ENCODE measurements at places on chromosomes 6 and 20.

- no peak for DNase-seq
Observed at GRCh38 chr6:156256161-156256560, 521.0 kb upstream of the ARID1B start.

- DNase-seq, result no peak
Observed at GRCh38 chr6:78251931-78252330, 599.1 kb downstream of the MEI4 start.

DNA sequence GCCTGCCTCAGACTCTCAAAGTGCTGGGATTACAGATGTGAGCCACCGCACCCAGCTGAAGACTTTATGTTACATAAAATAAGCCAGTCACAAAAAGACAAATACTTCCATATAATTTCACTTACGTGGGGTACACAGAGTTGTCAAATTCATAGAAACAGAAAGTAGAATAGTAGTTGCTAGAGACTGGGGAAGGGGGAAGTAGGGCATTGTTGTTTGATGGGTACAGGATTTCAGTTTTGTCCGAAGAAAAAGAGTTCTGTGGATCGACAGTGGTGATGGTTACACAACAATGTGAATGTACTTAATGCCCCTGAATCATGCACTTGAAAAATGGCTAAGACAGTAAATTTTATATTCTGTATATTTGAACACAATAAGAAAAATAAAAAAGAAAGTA is 41.6 kb upstream of the ANKEF1 start:
- no peak for DNase-seq

DNA sequence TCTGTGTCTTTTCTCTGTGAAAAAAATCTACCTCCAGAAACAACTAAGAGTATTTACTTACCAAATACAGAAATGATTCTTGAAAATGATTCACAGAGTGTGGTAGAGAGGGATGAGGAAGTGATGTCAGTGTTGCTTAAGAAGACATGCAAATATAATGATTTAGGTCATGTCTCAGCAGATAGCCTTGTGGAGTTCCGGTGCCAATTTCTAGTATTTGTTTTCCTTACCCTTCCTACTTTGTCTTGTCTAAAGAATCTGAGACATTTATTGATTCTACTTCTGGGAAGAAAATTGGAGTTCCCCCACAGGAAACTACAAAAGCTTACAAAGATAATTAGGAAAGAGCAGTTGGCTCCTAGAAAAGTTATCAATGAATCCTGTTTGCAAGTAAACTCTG is 68.8 kb downstream of the GJA1 start:
- no peak for DNase-seq

DNA sequence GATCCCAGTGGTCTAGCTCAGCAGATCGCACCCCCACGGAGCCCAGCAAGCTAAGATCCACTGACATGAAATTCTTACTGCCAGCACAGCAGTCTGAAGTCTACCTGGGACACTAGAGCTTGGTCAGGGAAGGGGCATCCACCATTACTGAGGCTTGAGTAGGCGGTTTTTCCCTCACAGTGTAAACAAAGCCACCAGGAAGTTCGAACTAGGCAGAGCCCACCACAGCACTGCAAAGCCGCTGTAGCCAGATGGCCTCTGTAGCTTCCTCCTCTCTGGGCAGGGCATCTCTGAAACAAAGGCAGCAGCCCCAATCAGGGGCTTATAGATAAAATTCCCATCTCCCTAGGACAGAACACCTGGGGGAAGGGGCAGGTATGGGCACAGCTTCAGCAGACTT is 18.8 kb downstream of the FRK start:
- DNase-seq, result no peak

DNA sequence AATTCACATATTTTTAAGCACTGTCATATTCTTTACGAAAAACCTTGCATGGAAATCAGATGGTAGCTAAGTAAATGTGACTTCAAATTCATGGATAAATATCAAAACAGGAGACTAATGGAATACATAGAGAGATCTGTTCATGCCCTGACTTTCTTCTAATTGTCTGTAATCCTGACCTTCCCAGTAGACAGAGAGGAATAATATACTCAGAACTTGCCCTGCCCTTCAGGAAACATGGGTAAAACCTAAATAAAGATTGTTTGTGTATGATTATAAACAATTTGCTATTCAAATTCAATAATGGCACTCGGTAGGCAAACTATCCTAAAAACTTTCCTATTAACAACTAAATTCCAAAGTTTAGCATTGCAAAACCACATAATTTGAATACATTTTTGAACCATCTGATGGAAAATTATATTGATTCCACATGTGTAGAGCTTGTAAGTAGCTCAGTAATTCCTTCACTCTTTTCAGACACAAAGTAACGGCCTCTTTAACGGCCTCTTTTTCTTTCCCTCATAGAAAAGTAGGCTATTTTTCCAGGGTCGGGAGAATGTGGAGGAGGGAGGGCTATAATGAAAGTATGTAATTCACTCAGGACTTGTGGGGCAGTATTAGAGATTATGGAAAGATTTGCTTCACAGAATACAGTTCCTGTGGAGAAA is 227.6 kb downstream of the ALDH8A1 start:
- DNase-seq, result no peak

- DNase-seq, result no peak
Observed at GRCh38 chr6:161536224-161536630, 262.4 kb upstream of the AGPAT4 start.

DNA sequence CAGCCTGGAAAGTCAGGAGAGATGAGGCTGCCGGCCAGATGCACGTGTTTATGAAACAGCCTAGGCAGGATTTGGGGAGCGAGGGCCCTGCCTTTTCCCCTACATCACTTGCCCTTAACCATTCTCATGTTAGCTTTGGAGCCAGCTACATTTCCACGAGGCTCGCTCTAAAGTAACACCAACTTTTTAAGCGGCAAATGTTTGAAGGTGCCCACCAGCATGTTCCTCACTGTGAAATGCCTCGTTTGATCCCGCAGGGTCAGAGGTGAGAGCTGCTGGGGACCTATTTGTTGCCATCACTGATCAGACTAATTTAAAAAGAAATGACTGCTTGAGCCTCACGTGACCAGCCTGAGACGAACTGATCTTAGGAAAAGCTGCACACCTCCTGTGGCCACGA is 51.6 kb upstream of the DACT2 start:
- no peak for DNase-seq

DNA sequence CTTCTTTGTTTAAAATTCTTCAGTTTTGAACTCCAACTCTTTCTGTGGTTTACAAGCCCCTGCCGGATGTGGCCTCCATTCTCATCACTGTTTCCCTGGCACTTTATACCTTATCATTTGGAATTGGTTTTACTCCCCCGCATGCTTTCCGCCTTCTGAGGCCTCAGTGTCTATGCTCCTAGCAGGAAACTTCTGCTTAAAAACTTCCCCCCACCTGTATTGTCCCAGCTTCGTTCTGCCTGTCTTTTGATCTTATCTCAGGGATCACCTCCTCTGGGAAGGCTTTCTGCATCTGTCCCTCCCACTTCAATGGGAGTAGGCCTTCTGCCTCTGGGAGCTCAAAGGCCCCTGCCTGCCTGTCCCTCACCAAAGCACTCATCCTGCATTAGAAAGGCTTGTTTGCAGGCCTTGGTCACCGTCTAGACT is 3.4 kb upstream of the ANGPT4 start:
- DNase-seq, result no peak

- no peak for DNase-seq
Observed at GRCh38 chr20:52747845-52748284, 224.3 kb upstream of the TSHZ2 start.

DNA sequence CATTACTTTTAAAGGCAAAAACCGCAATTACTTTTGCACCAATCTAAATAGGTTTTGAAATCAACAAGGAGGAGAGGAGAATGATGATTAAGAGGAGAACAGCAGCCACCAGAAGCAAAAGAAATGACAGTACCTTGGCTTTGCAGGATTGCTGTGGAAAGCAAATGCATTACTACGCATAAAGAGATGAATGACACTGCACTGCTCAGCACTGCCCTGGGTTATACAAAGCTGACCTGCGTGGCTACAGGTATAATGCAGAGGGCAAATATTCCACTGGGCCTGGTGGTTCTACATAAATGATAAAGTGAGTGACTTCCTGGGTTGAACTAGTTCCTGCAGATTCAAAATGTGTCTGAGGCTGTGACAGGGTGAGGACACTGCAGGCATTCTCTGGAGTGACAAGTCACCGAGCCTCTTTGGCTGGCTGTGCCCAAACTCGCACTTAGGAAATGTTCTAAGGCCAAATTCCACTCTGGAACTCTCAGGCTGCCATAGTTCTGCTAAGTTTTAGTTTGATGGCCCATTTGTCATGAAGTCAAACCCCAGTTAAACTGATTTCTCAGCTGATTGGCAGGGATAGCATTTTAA is 78.6 kb downstream of the INSM1 start:
- no peak for DNase-seq

DNA sequence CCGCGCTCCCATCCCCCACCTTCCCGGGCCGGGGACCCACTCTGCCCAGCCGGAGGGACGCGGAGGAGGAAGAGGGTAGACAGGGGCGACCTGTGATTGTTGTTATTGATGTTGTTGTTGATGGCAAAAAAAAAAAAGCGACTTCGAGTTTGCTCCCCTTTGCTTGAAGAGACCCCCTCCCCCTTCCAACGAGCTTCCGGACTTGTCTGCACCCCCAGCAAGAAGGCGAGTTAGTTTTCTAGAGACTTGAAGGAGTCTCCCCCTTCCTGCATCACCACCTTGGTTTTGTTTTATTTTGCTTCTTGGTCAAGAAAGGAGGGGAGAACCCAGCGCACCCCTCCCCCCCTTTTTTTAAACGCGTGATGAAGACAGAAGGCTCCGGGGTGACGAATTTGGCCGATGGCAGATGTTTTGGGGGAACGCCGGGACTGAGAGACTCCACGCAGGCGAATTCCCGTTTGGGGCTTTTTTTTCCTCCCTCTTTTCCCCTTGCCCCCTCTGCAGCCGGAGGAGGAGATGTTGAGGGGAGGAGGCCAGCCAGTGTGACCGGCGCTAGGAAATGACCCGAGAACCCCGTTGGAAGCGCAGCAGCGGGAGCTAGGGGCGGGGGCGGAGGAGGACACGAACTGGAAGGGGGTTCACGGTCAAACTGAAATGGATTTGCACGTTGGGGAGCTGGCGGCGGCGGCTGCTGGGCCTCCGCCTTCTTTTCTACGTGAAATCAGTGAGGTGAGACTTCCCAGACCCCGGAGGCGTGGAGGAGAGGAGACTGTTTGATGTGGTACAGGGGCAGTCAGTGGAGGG is 2.8 kb downstream of the SOX4 start:
- no peak for DNase-seq

GRCh38 chr6:27667657-27668441 is 194.9 kb upstream of the ZNF184 start:
- no peak for DNase-seq

DNA sequence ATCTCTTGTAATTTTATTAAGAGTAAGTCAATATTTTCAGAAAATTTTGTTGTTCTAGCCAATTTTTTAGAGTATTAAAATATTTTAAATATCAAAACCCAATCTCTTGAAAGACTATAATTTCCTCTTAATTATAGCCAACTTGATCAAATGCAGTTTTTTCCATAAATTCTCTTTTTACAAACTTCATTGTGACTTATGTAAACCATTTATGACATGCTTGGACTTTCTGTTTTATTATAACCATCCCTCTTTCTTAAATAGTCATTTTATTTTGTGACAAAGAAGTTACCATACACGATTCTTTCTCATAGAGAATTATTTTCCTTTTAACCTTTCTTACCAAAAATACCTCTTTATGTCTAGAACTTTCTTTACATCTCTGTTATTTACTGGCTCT is 1075.5 kb downstream of the KHDRBS2 start:
- DNase-seq, result no peak

GRCh38 chr6:88519301-88520016 is 353.3 kb upstream of the CNR1 start:
- no peak for DNase-seq

GRCh38 chr6:12963567-12963966 is 247.0 kb downstream of the PHACTR1 start:
- DNase-seq, result no peak

DNA sequence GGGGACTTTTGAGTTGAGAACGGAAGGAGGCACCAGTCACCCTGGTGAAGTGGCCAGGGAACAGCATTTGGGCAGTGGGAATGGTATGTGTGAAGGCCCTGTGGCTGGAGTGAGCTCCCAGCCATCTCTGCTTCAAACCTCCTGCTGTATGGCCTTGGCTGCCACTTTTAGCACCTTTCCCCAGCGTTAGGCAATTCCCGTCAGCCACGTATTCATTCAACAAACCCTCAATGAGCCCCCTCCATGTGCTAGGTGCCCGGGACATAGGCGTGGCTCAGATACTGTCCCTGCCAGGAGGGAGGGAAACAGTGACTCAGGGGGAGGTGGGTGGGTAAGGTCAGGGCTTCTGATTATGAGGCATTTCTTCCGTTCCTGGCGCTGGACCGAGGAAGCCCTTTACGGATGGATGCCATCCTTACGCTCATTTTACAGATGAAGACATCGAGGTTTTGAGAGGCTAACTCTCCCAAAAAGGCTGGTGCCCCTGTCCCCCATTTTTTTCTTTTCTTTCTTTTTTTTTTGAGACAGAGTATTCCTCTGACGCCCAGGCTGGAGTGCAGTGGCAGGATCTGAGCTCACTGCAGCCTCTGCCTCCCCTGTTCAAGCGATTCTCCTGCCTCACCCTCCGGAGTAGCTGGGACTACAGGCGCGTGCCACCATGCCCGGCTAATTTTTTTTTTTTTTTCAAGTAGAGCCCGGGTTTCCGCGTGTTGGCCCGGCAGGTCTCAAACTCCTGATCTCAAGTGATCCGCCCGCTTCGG is 37.5 kb downstream of the SRC start:
- no peak for DNase-seq

- no peak for DNase-seq
Observed at GRCh38 chr20:43921227-43921780, 6.7 kb downstream of the TOX2 start.

- DNase-seq, result no peak
Observed at GRCh38 chr6:161351858-161352257, 78.0 kb upstream of the AGPAT4 start.

DNA sequence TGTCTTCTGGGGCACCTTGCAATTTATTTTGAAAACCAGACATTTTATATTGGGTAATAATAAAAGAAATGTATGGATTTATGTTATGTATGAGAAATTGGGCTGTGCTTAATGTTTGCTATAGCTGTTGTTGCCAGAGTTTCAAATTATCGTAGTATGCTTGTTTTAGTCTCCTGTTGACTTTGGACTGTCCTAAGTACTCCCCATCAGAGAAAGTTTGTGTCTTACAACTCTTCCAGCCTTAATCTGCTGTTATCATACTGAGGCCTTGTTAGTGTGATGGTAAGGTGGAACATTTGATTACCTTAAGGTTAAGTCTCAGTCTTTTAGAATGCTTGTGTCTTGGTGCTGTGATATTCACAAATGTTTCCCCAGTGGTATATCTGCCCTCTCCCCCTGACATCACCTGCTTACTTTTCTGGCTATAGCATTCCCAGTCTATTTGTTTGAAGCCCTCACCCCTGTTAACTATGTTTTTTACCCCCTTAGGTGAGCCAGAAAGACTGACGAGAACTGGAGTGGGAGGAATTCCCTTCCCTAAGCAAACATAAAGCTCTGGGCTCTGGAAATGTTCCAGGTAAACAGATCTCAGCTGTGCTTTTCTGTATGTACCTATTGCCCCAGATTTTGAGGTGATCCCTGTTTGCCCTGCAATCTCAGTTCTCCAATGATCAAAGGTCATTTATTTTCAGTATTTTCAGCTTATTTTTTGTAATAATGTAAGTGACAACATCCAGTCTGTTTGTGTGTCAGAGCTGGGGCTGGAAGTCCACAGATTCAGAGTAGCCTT is 581.1 kb upstream of the CITED2 start:
- DNase-seq, result no peak

Measured in stimulated activated CD4-positive, alpha-beta T cell treated with anti-CD3 and anti-CD28 coated beads, Interleukin-15, amount 100 ng/mL, for 1 hour (primary cell).